ENCODE measurements at places on chromosomes 5 and 9.

DNA sequence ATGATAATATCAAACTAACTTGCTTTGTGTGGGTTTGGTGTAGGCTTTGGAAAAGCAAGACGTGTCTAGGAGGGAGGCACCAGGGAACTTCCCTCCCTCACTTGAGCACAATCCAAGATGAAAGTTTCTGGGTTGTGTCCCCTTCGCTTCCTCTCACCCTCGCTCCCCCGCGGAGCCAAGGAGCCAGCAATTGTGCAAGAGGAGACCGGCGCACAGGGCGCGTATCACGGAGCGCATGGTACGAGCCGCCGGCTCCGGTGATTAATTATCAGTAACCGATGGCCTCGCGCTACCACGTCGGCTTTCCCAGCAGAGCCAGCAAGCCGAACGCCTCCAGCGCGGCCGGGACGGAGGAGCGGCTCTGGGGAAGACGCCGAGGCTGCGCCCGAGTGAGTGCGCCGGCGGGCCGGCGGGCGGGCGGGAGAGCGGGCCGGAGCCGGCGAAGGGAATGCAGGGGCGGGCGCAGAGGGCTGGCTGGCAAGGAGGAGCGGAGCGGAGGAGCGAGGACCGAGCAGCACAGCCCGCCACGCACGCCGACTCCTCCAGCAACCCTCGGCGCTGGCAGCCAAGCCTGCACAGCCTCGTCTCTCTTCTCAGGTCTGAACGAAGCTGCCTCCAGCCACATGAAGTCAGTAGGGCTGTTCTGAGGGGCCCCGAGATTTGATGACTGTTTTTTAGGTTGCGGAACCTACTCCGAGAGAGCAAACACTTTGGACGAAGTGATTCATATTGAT, 143.6 kb downstream of the BNC2 start:
- DNase-seq: no peak

GRCh38 chr9:125885405-125886034, 138.3 kb downstream of the PBX3 start:
- no peak for DNase-seq

DNA sequence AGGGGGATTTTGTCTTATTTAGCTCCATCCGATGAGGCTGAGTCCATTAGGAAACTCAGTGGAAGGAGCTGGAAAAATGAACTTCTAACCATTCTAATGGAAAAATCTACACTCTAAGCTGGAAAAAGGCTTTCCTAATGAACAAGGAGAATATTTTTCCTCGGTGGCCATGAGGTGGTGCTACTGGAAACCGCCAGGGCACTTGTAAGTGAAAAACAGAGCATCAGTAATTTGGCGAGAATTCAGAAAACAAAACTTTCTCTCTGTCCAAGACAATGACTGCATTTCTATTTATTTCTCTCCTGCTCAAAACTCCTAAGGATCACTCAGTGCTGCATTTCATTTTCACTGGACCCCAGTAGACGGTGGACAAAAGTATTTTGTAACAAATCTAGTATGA, 237.6 kb downstream of the TENT4A start:
- no peak for DNase-seq

- DNase-seq: no peak
These were observed 42.8 kb downstream of the AMBP start for GRCh38 chr9:114035221-114035844.

DNA sequence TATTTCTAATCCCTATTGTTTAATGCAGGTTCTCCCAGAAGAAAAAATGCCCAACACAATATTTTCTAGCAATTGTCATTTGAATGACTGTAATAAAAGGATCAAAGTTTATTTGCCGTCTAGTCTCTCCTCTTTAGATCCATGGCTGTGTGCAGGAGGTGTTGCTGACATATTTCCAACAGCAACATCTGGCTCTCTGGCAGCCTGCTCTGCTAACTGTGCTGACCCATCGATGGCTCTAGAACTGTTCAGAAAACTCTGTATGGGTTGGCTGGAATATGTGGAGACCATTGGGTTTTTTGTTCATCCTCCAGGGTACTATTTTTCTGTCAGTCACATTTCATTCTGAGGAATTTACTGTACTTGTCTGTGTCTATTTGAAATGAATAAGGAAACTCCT, 202.0 kb upstream of the SLC27A6 start:
- DNase-seq: no peak

DNA sequence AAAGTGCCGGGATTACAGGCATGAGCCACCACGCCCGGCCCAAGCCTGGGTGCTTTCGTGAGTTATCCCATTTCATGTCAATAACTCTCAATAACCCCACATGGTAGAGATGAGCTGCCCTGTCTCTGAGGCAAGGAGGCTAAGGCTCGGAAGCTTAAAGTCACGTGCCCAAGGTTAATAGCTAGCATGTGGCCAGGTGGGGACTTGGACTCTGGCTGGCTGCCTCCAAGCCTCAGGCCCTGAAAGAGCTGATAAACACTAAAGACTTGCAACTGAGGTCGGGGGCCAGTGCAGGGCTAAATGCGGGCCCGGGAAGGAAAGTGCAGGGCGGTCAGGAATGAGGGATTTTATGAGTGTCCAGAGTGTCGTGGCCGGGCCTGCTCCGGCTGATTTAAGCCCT, 30.9 kb upstream of the BARHL1 start:
- no peak for DNase-seq

- DNase-seq: no peak
These were observed 118.8 kb upstream of the SMIM23 start for GRCh38 chr5:171666815-171667214.

DNA sequence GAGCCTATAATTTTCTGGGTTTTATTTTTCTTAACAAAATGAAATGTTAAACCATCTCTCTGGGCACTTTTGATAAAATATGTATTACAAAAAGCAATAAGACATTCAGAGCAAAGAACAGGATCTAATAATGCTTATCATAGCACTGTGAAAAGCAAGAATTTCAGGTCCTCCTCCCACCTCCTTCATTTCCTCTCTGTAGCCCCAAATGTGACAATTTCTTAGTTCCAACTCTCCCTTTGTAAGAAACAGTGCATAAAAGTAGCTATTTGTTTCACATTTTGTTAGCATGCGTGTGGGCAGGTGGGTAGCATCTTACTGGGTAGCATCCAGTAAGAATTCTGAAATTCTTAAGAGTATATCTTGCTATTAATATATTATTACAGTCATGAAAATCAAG, 130.9 kb upstream of the RASA1 start:
- DNase-seq: no peak

GRCh38 chr9:35517552-35518224, 27.8 kb downstream of the RUSC2 start:
- DNase-seq: no peak

DNA sequence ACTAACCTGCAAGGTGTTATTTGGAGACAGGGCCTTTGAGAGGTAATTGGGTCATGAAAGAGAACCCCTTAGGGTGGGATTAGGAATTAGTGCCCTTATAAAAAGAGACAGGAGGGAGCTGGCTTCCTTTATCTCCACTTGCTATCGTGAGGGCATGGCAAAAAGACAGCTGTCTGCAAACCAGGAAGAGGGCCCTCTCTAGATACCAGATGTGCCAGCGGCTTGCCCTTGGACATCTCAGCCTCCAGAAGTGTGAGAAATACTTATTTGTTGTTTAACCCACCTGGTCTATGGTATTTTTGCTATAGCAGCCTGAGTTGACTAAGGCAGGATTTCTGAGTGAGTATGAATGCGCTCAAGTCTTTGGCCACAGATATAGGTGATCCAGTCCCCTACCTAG, 978 bp upstream of the RGS14 start:
- no peak for DNase-seq

GRCh38 chr9:26811106-26811505, 81.5 kb downstream of the CAAP1 start:
- no peak for DNase-seq

- no peak for DNase-seq
These were observed 630.0 kb downstream of the TAF11L14 start for GRCh38 chr5:18264126-18264882.

- no peak for DNase-seq
These were observed 3.5 kb downstream of the DMXL1 start for GRCh38 chr5:119074419-119074818.

- no peak for DNase-seq
These were observed 2.8 kb downstream of the TRIM36 start for GRCh38 chr5:115166744-115167393.

- no peak for DNase-seq
These were observed 84.7 kb downstream of the CFAP95 start for GRCh38 chr9:69905286-69905685.

DNA sequence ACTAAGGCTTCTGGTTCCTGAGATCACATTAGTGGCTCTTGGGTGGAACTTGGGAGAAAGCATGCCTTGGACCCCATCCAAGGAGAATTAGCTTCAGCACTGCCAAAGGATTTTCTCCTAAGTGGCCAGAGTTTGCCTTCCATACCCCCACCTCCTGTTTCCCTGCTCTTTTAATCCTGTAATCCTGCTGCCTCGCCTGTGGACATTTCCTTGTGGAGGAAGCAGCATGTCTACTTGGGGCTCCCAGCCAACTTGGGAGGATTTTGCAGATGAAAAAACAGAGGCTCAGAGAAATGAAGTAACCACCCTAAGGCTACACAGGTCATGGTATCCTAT, 1.6 kb downstream of the ARSI start:
- DNase-seq: no peak

DNA sequence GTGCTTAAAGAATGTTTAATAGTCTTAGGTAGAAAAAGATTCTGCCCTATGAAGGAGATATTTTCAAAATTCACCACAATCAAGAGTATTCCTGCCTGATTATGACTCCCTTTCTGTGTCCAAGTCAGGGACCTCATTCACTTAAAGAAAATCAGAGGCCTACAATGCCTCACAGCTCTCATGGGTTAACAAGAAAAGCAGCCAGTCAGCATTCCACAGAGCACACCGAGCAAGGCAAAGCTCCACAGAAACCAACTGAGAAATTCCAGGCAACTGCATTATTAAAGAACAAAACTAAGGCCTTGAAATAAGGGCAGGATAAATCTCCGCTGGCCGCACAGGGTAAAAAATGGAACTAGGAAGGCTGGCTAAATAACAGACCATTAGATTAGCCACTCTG, 161.1 kb downstream of the TARS1 start:
- DNase-seq: no peak

DNA sequence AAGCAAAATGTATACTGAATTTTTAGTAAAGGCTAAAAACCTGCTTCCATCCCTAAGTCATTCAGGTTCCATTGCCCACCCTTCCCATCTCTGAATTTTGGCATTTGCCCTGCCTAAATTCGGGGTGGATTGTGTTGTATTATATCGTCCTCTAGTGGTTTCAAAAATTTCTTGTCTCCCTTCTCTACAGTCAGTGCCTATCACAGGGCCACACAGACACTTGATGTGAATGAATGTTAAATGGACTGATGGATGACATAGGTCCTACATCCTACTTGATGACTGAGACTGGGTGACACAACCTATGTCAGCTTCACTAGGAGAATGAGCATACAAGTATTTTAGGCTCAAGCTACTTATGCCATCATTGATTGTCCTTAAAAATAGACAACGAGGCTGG, 45.6 kb upstream of the SLC30A5 start:
- DNase-seq: no peak

- no peak for DNase-seq
These were observed 234.4 kb downstream of the MAST4 start for GRCh38 chr5:66830636-66831035.

GRCh38 chr5:144684899-144685298, 514.2 kb downstream of the KCTD16 start:
- DNase-seq: no peak

DNA sequence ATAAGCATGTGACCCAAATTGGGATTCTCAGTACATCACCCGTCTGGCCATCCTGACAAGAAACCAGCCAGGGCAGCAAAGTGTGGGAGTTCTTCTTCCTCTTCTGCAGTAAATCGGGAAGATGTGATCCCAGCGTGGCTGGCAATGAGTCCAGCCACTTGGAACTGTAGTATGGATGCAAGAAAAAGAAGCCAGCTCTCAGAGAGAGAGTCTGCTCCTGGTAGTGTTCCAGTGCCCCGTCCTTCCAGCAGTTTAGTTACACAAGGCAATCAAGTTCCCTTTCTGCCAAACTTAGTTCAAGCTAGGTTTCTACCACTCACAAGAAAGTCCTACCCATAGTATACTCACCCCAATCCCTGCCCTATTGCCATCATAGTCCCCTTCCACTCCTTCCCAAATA, 65.6 kb downstream of the CDK5RAP2 start:
- DNase-seq: no peak

DNA sequence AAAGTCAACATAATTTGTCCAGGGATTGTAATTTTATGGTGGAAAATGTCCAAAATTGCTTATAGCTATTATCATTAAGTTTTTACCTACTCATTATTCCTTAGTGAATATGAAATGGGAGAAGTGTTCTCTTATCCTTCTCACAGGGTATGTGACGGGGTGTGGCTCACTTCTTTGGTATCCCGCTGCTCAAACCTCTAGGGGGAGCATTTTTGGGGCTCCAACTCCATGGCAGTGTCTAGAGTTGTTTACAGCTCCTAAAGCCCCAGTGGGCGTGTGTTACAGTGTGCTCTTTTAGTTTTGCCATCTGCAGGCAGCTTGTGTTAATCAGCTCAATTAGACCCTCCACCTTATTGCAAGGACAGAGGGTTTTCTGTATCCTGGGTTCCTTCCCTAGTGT, 89.4 kb downstream of the CDKN2A start:
- DNase-seq: no peak

- DNase-seq: no peak
These were observed 277.6 kb downstream of the CDH10 start for GRCh38 chr5:24367216-24367615.

GRCh38 chr5:98771382-98772109, 1.9 kb upstream of the RGMB start:
- no peak for DNase-seq

DNA sequence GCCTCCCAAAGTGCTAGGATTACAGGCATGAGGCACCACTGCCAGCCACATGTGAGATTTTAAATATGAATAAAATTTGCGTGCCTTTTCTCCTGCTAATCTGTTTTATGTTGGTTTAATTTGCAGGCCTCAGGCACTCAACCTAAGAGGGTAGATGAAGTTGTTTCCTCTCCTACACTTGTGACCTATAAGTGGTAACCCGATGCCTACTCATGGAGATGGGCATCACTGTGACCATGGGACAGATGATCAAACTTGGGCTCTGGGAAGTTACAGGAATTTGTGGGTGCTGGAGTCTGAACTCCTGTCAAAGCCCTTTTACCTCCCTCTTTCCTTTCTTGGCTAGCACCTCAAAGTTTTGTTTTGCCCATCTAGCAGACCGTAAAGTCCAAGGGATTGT, 1.1 kb downstream of the SLC28A3 start:
- DNase-seq: no peak

GRCh38 chr9:136199391-136200288, 5.3 kb downstream of the LHX3 start:
- DNase-seq: no peak

Data from activated CD4-positive, alpha-beta T cell treated with anti-CD3 and anti-CD28 coated beads for 1 hour (primary cell).